HCEC 1CT (cell line): ENCODE measurements at places on chromosomes 2 and 18.
A peak's percentile ranks its signal among the peaks of the same experiment; 100 is the strongest.

DNA sequence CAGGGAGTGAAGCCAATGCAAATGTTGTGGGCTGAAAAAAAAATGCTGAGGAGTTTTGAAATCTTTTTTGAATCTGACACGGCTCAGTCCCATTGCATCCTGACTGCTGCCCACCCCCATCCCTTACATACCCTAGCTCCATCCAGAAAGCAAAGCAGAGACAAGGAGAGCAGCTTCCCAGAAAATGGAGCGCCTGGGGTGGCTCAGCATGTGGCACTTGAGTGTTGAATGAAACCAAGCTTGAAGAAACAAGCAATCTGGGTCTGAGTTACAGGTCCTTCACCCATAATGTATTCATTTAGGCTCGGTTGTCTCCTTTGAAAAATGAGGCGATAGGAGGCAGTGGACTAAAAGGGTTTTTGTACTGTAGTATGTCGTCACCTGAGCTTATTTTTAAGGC is 244.2 kb upstream of the ACVR2A start:
- no peak for DNase-seq

- DNase-seq: no peak
Measured at GRCh38 chr2:96325884-96326255, 753 bp downstream of the ITPRIPL1 start.

- no peak for DNase-seq
Measured at GRCh38 chr2:21423854-21424253, 300.1 kb downstream of the TDRD15 start.

GRCh38 chr2:223041527-223042109 is 10.4 kb upstream of the KCNE4 start:
- peak; percentile 95 for DNase-seq

- no peak for DNase-seq
Measured at GRCh38 chr18:71223486-71223885, 934.6 kb downstream of the SOCS6 start.

GRCh38 chr2:213185147-213185822 is 33.9 kb upstream of the IKZF2 start:
- no peak for DNase-seq

GRCh38 chr18:62759704-62760402 is 44.5 kb downstream of the PHLPP1 start:
- peak; percentile 89 for DNase-seq

DNA sequence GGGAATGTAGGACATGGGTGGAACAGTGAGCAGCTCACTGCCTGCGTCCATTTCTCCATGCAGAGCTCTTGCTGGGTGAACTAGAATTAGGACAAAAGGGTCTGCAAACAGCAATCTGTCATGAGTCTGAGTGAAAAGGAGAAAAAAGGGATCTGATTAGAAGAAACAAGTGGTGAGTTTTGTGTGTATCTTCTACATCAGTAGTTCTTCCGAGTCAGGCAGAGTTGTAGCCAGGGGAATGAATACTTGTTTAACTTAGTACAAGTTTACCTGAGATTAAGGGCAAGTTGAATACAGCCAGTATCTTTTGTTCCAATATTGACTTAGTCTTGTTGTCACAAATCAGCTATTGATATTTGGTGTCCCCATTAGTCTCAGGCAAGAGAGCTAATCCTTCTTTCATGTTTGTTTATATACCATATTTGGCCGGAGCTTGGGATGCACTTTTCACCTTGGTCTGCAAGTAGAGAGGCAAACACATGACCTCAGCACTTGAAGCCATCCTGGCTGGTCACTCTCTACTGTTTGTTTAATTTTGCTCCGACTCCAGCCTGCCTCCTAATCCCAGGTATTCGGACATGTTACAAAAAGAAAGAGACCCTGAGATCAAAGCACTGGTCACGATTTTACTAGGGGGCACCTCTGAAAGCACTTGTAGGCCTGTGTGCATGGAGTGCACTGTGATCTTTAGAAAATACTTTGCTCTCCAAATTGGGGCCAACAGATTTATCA is 211.0 kb upstream of the NT5C1B start:
- no peak for DNase-seq

GRCh38 chr2:223050900-223051504 is 988 bp upstream of the KCNE4 start:
- DNase-seq: no peak

DNA sequence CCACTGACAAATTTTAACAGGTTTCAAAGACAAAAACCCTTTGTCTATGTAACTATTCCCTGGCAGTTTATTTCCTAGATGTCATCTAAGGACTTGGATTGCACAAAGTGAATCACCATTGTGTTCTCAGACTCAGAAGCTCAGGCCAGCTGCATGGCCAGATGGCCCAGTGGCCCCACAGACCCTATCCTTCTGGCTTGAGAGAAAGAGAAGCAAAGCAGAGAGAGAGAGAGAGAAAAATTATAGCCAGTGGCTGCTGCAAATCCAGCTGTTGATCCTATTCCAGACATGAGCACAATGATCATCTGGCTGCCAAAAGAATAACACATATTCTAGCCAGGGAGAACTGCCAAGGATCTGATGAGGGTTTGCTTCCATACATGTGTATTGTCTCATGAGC is 25.8 kb downstream of the CTLA4 start:
- DNase-seq: peak; percentile 22

- no peak for DNase-seq
Measured at GRCh38 chr2:60285626-60286316, 267.7 kb downstream of the BCL11A start.

DNA sequence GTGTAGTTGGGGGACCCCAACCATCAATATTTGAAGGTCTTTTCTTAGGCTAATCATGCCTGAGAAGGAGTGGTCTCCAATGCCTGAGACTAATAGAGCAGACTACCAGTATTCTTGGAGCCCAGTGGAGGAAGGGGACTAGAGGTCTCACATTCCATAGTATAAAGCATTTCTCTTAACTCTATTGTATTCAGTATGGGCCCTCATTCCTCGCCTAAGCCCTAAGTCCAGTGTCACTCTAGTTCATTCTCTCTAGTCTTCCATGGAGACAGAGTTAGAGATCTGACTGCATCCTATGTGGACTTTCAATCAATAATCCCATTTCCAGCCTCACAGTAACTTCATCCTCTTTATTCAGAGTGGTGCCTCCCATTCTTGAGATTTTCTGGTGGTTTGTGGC is 29.7 kb upstream of the MAP4K4 start:
- no peak for DNase-seq

DNA sequence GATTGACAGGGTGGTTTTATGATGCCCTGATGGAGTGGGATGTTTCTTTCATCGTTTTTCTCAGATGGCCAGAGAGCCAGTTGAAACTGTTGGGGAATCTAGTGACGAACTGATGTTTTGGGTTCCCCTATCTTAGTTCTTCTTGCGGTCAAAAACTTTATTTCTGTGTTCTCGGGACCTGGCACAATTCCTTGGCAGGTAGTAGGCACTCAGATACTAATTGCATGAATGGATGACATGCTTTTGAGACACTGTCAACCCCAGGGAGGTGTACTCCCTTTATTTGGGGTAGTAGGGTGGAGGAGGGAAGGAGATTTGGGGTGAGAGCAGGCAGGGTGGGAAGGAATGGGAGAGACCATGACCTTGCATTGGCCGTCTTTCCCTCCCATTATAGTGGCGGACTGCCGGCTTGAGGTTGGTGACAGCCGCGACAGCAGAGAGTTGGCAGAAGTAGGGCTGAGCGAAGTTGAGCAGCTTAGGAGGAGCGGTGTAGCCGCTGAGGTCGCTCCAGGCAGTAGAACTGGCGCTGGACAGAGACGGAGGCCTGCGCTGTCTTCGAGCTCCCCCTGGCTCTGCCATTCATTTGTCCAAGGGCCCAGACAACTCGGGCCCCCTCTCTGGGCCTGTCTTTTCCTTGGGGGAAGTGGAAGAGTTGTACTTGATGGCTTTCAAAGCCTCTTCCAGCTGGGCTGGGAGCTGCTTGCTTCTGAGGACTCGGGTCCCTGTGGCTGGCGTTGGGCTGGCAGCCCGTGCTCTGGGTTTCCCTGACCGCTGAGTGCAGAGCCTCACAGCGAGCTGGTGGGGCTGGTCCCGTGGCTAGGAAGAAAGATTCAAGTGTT is 2.6 kb downstream of the TET3 start:
- DNase-seq: no peak

DNA sequence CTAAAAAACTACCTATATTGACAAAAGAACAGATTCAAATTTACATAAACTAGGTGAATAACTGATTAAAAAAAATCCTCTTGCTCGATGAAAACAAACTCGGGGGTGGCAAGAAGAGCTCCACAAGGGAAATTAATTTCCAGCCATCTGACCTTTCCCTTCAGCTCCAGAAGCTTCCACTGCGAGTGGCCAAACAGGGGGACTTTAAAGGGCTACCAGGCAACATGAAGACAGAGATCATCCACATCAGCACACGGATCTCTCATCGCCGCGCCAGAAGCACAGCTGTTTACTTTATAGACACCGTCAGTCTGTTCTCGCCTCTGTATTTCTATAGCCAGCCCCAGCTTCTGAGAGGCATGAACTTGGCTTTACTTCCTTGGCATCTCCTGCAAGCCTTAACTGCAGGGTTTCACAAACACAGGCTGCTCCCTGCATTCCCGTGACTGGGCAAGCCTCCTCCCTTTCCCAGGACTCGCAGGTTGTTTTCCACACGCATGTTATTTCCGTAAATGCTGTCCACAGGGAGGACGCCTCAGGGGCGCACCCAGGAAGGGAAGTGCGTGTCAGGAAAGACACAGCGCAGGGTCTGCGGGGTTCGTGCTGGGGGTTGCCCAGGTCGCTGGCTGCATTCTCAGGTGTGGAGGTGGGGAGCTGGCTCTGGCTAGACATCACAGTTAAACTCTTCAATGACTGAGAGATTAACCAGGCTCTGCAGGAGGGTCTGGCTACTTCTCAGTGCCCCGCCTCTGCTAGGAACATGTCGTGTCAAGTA is 85.0 kb downstream of the USP40 start:
- no peak for DNase-seq

- no peak for DNase-seq
Measured at GRCh38 chr2:141942006-141942789, 188.6 kb downstream of the LRP1B start.

DNA sequence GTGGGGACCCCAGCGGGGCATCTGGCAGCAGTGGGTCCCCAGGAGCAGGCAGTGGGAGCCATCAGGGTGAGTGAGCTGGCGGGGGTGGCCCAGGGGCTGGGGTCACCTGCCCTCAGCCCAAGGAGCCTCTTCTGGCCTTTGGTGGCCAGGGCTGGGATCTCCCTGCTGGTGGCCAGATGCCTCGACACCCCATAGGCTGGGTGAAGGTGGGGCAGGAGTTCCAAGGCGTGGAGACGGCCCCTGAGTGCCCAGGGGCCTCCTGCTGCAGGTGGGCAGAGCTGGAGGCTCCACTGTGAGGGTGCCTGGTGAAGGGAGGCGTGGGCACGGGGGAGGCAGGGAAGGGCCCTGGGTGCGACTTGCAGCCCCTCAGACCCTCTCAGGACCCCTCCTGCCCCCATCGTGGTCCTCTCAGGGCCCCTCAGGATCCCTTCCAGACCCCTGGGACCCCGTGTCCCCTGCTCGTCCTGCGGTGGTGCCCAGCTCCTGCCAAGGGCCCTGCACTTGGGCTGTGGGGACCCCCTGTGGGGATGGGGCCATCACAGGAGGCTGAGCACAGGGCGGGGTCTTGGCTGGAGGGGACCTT is 5.0 kb upstream of the GPR35 start:
- DNase-seq: no peak

DNA sequence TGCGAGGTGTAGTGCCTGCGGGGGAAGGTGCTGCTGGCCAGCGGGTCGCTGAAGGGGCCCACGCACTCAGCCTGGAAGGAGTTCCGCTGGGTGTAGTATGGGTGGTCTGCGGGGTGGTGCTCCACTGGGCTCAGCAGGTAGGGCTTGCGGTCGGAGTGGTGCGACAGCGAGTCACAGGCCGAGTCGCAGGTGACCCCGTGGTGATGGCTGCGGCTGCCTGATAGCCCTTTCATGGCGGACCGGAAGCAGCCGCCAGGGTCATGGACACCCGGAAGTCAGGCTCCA is 429.8 kb downstream of the TGIF1 start:
- no peak for DNase-seq

DNA sequence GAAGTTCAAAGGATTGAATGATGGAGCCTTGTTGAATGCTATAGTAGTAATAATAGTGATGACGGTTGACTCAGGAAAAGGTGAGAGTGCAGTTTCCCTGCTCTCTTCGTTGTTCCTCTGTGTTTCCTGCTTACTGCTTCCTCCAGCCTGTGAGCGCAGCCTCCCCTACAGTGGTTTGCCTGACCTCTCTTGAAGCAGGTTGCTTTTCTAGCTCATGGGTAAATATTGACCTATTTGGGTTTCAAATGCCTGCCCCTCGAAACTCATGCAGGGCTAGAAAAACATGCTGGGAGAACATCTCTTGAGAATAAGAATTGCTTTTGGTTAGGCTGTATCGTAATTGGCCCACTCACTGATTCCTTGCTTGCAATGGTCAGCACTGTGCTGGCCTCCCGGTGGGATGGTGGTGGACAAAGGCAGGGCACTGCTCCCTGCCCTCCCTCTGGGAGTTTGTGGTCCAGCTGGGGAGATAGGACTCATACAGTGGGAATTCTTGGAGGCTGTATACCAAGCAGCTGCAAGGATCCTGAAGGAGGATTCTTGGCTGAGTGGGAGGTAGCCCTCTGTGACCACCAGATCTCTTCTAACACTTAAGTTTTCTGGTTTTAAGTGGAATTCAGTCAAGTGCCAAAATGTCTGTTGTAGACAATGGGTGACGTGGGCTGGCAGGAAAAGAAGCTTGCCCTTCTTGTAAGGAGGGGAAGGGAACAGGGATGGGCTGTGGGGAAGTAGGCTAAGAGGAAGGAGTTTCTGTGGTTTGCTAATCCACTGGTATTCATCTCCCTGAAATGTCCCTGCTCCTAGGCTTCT is 5.4 kb upstream of the RNF181 start:
- DNase-seq: peak; percentile 74

DNA sequence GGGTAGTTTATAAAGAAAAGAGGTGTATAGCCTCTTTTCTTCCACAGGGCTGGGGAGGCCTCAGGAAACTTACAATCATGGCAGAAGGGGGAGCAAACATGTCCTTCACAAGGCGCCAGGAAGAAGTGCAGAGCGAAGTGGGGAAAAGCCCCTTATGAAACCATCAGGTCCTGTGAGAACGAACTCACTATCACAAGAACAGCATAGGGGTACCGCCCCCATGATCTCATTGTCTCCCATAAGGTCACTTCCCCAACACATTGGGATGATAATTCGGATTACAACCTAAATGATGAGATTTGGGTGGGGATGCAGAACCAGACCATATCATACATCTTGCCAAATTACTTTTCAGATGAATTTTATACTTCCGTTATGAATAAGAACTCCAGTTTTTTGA is 32.4 kb downstream of the RALB start:
- no peak for DNase-seq

GRCh38 chr2:96693286-96694200 is 46.3 kb downstream of the LMAN2L start:
- DNase-seq: no peak

DNA sequence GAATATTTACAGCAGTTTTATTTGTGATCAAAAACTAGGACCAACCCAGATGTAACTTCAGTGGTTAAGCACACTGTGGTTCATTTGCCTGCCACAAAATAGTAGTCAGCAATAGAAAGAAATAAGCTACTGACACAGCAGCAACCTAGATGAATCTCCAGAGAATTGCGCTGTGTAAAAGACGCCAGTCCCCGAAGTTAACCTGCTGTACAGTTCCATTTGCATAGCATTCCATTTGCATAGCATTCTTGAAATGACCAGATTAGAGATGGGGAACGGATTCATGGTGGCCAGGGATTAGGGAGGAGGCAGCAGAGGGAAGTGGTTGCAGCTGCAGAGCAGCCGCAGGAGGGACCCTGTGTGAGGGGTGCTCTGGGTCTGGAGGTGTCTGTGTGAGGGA is 39.3 kb upstream of the NFATC1 start:
- no peak for DNase-seq
